ENCODE measurements at places on chromosomes 5 and 9. TPM values are rescaled to one million over a fixed set of nuclear protein-coding genes. Genes with fewer than 3 reads are reported as not detected.

Gene FOXD4L3
- total RNA-seq = not detected

Gene PRRC1
- 27.6 TPM for total RNA-seq

Gene TIGD6
- 5.1 TPM for total RNA-seq

GRCh38 chr9:122309861-122310260 lies 45.2 kb downstream of the MRRF start:
- ATAC-seq = no peak

DNA sequence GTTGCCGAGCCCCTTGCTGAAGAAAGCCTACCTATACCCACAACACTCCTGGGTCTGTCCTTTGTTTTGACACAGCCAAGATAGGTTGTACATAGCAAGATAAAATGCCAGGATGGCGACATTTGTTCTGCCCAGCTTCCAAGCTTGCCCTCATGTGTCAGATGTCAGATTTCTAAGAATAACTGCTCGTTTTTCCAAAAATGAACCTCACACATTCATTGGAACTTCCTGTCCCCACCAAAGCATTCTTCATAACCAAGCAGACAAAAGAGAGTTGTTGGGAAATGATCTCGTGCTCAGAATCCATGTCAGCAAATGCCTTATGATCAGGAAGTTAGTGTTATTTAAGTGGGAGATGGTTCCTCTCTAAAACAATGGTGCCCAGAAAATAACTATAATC lies 210.1 kb downstream of the ZNF608 start:
- ATAC-seq = no peak

DNA sequence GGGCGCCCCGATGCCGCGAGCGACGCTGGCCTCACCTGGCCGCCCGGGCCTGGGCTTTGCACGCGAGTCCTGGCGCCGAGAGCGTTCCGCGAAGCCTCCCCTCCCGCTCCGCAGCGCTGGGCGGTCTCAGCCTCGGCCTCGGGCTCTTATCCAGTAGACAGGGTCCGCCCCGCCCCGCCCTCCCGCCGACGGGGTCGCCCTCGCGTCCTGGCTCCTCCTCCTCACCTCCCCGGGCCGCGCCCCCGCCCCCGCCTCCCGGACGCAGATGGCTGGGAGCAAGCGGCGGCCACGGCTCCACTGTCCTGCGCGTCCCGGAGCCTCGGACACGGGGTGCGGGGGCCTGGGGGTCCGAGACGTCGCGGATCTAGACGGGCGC lies at the start of gene SLC6A3:
SLC6A3 (minus strand) TSS at position 128 of the 376 bp plus-strand sequence. CDS start 2,243 bp downstream, outside the sequence.
- no peak for ATAC-seq

GRCh38 chr5:124156415-124156996 lies 589.9 kb downstream of the ZNF608 start:
- no peak for ATAC-seq

DNA sequence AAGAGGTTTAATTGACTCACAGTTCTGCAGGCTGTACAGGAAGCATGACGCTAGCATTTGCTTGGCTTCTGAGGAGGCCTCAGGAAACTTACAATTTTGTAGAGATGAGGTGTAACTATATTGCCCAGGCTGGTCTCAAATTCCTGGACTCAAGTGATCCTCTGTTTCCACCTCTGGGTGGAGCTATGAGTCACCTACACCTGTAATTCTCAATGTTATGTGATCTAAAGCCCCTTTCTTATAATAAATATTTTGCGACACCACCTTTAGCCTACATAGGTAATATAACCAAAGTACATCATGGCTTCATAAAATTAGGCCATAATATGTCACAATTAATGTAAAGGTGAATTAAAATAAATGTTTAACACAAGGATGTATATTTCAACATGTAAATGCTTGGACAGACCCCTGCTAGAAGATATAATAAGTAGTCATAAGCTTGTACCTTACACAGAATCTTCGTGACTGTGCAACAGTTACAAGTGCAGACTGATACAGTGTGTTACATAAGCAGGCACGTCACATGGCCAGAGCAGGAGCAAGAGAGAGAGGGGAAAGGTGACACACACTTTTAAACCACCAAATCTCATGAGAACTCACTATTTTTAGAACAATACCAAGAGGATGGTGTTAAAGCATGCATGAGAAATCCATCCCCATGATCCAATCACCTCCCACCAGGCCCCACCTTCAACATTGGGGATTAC lies 29.8 kb upstream of the SPINK4 start:
- ATAC-seq = no peak

- no peak for ATAC-seq
These were observed 1.8 kb upstream of the CFAP95 start for GRCh38 chr9:69818750-69819345.

DNA sequence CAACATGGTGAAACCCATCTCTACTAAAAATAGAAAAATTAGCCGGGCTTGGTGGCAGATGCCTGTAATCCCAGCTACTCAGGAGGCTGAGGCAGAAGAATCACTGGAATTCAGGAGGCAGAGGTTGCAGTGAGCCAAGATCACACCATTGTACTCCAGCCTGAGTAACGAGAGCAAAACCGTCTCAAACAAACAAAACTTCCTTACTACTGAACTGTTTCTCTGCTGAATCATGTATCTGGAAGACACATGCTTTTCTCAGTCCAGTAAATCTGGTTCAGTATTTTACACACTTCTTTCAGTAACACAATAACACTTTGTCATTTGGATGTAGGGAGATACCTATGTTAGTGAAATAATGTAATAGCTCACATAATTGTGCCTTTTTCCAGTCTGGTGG lies 7.9 kb downstream of the TRMT10B start:
- ATAC-seq = no peak

- no peak for ATAC-seq
These were observed 10.3 kb downstream of the PHYKPL start for GRCh38 chr5:178222292-178222691.

GRCh38 chr9:136342181-136343120 lies 15.1 kb downstream of the GPSM1 start:
- ATAC-seq = peak; percentile 68

DNA sequence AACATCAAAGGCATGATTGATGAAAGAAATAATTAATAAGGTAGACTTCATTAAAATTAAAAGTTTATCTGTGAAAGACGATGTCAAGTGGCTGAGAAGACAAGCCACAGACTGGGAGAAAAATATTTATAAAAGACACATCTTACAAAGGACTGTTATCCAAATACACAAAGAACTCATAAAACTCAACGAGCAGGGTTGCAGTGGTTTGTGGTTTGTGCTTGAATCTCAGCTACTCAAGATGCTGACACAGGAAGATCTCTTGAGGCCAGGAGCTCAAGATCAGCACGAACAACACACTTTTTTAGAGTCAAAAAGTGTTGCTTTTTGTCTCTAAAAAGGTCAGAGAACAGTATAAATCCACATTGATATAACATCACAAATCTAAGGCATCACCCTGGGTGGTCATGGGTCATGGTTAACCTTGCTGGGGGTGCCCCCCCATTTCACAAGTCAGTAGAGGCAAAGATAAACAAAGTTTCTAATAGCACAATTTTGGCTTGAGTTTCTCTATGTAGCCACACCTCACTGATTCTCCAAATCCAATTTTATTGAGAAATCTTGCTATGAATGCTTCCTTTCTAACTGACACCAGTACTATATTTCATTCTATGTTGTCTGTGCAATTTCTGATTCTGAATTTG lies 342.9 kb upstream of the RPS23 start:
- no peak for ATAC-seq

- peak; percentile 39 for ATAC-seq
These were observed 180.8 kb downstream of the GOLPH3 start for GRCh38 chr5:31993165-31993961.

- ATAC-seq = no peak
These were observed 19.9 kb downstream of the CDKN2A start for GRCh38 chr9:21974343-21974721.

GRCh38 chr9:38117651-38118050 lies 48.6 kb upstream of the SHB start:
- ATAC-seq = no peak

DNA sequence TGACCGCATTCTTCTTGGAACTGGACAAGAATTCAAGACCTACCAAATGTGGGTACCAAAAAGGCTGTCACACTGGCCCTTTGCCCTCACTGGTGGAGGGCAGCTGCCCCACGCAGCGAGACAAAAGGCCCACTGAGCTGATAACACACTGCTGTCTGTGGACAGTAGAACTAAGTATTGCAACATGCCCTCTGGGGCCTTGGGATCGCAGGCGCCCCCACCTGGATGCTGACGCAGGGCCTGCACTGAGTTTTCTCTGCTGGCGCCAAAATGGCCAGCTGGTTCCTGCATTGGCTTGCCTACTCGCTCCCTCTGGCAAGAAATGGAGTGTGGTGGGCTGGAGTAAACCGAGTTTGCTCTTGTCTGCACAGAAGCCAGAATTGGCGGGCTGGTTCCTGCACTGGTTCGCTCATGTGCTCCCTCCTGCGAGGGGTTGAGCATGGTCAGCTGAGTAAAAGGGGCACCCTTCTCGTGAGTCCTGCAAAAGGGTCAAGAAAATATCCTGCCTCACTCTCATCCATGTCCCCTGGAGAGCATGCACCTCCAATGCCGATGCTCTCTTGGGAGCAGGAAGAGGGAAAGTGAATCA lies 55.7 kb downstream of the NXNL2 start:
- no peak for ATAC-seq

Data from gastroesophageal sphincter (tissue), 4 donors.